ENCODE measurements at places on chromosomes 12 and 14. TPM values are rescaled to one million over a fixed set of nuclear protein-coding genes. Genes with fewer than 3 reads are reported as not detected.

The RAD9B gene
- 0.28 TPM for polyA plus RNA-seq

The GNB3 gene
- 1.3 TPM for polyA plus RNA-seq

The GALNT16 gene
- polyA plus RNA-seq, result 0.39 TPM

The IL31 gene
- not detected for polyA plus RNA-seq

The CEBPE gene
- polyA plus RNA-seq, result 0.02 TPM
